Stimulated activated CD8-positive, alpha-beta memory T cell treated with anti-CD3 and anti-CD28 coated beads, Interleukin-7, amount 100 ng/mL, for 1 hour (primary cell): ENCODE measurements at places on chromosomes 6 and 20.

DNA sequence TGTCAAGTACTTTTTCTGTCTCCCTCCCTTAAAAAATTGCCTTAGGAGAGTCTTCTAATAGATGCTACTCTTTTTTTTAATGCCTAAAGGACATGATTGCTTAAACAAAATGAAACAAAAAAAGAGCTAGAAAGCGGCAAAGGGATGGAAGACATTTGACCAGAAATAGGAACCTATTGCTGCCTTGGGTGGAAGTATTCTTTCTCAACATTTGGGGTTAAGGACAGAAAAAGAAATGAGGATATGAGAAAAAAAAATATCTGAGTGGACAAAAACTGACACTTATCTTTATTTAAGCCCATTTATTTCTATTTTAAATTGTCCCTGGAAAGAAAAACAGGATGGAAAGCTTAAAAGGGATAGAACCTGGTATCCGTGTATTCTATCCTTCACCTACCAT lies 664.9 kb upstream of the CITED2 start:
- no peak for DNase-seq

GRCh38 chr6:46948699-46949098 lies 27.0 kb upstream of the ADGRF5 start:
- no peak for DNase-seq

- no peak for DNase-seq
Observed at GRCh38 chr20:32562495-32562911, 22.6 kb downstream of the NOL4L start.

DNA sequence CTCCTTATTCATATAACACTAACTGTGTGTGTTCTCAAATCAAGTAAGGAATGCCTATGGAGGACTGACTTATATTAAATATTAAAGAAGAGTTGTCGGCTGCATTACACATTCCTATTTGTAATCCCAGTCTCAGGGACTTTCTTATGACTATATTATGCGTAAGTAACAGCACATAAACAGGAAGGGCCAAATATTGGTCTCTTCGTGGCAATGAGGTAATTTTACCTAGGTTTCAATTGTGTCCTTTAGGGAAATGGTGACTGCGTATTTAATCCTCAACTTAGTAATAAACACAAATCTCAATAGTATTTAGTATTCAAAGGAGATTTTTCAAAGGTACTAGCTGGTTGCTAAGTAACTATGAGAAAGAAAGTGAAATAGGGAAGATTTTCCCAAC lies 22.8 kb upstream of the EPM2A start:
- no peak for DNase-seq

DNA sequence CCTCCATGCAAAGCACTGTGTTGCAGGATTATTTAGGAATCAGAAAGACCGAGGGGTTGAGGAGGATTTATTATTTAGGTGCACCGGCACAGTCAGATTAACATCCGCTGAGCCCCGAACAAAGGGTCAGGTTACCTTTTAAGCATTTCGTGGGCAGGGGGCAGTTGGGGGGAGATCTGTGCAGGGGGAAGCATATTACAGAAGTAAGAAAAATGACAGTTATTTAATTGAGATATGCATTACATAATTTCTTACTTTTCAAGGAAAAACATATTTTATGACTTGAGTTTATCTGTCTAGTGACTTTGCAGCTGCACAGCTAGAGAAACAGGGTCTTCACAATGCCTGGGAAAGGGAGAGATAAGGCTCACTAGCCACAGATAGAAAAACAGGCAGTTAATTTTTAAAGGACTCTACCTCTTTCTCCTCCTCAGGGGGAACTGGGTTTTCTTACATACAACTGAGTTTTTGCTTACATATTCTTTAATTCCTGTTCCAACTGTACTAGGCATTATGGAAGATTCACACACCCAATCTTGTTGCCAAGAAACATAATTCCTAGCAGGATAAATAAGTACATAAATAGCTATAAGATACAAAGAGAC lies 1.7 kb upstream of the HINT3 start:
- DNase-seq: no peak

GRCh38 chr6:149410557-149410956 lies 10.5 kb downstream of the SUMO4 start:
- no peak for DNase-seq

- no peak for DNase-seq
Observed at GRCh38 chr6:85068221-85068620, 303.8 kb upstream of the TBX18 start.

DNA sequence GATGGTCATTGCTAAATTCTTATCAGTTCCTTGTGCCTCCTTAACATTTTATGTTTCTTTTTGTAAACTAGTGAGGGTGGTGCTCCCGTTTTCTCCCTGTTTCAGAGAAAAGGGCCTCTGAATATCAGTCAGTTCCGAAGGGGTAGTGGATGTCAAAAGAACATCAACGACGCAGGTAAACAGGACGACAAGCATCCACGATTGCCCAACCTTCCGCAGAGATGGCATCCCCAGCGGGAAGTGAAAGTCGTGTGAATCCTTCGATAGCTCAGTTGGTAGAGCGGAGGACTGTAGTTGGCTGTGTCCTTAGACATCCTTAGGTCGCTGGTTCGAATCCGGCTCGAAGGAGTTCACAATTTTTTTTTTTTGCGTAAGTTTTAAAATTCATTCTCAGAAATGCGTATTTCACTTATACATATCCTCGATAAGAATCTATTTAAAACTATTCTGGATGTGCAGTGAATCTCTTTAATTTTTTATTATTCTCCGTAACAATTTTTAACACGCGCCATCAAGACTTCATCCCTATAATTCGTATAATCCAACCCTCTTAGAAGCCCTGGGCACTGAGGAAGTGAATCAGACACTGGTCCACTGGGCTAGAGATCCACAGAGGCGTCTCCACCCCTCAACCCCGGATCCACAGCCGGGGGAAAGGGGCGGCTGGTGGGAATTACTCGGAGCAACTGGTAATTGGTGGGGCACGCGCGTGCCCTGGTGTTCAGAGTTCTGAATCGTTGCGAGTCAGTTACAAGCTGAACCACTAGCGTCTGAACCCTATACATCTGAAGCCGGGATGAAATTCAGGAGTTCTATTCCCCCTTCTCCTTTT lies 27.9 kb upstream of the ABT1 start:
- DNase-seq: peak; percentile 99

DNA sequence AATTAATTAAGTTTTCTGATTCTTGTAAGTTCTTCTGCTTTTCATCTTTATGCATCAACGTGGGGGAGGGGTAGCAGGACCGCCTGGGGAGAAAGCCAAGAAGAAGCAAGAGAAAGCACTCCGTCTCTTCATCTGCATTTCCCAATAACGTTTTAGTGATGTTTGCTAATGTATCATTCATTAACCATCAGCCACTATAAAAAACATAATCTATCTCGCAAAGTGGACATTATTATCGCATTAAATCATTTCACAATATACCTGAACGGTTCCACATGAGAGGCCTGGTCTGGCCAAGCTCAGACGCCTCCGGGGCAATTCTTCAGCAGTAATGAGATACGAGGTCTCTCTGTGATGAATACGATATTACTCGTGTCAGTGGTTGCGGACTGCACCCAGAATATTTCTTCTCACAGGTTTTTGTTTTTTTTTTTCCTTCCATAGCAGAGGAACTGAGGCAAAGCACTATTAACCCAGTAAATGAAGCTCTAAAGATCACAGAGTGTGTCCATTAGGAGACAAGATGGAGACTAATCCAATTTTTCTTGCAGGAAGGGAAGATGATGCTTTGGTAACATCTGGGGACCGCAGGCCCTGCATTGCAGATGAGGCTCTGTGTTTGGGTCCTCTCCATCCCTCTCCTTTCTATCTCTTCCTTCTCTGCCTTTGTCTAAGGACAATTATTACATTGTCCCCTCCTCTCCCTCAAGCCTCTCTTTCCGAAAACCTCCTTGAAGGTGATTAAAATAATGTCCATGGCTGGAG lies 156.1 kb downstream of the SLC35B3 start:
- no peak for DNase-seq

DNA sequence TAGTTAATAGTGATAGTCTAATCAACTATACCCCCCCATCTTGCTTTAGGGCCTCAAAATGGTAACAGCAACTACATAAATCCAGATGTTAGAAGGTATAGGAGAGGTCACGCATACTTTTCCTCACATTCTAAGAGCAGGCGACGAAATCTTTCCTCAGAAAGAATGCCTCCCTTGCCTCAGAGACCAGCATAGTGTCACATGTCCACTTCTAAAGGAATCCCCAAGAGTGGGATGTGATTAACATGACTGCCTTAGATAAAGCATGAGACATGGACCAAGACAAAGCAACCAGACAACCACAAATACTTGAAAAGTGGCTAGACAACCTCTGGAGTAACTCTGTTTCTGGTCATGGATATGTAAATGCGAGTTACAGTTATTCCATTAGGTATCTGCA lies 710.7 kb downstream of the EYS start:
- no peak for DNase-seq

- no peak for DNase-seq
Observed at GRCh38 chr6:27700337-27700736, 211.9 kb downstream of the OR2B2 start.
